ENCODE measurements at places on chromosomes 1 and 21. TPM values are rescaled to one million over a fixed set of nuclear protein-coding genes. Genes with fewer than 3 reads are reported as not detected.

Gene CDC20
- total RNA-seq = 0.23 TPM

Gene CRYBG2
- 1.3 TPM for total RNA-seq

Gene GJC2
- total RNA-seq = 0.08 TPM

Gene LCE2C
- total RNA-seq = not detected

Gene TCP10L
- total RNA-seq = not detected

Gene SLC35F3
- 2.0 TPM for total RNA-seq

Gene FAM72C
- total RNA-seq = not detected

Gene UMODL1
- not detected for total RNA-seq

Gene PLEKHO1
- 4.6 TPM for total RNA-seq

Gene RASSF5
- 8.2 TPM for total RNA-seq

All from pancreas (tissue), 10 donors.